ENCODE measurements at places on chromosomes 16 and 17.

GRCh38 chr17:41153856-41154255, 4.2 kb upstream of the KRTAP4-5 start:
- DNase-seq, result no peak

- no peak for DNase-seq
Observed at GRCh38 chr16:18802767-18803343, 1.5 kb upstream of the ARL6IP1 start.

GRCh38 chr16:86308514-86308913, 201.8 kb upstream of the FOXF1 start:
- DNase-seq, result no peak

DNA sequence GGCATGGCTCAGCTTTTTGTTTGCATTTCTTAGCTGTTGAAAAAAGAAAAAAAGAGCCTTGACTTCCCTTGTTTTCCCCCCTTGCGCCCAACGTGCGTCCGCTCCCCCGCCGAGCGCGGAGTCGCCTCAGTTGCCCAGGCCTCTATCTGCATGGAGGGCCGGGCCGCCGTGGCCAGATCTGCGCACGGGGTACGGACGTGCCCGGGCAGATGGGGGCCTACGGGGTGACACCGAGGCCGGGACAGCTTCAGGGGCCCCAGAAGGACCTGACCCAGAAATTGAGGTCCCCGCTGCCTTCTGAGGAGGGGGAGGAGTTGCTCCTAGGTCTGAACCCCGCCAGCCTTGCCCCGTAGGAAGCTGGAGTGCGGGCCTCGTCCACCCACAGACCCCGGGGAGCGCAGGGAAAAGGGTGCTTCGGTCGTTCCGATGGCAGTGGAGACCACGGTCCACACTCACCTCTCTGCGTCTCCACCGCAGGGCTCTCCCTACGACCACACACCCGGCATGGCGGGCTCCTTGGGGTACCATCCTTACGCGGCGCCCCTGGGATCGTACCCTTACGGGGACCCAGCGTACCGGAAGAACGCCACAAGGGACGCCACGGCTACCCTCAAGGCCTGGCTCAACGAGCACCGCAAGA, 1.5 kb downstream of the IRX5 start:
- no peak for DNase-seq

DNA sequence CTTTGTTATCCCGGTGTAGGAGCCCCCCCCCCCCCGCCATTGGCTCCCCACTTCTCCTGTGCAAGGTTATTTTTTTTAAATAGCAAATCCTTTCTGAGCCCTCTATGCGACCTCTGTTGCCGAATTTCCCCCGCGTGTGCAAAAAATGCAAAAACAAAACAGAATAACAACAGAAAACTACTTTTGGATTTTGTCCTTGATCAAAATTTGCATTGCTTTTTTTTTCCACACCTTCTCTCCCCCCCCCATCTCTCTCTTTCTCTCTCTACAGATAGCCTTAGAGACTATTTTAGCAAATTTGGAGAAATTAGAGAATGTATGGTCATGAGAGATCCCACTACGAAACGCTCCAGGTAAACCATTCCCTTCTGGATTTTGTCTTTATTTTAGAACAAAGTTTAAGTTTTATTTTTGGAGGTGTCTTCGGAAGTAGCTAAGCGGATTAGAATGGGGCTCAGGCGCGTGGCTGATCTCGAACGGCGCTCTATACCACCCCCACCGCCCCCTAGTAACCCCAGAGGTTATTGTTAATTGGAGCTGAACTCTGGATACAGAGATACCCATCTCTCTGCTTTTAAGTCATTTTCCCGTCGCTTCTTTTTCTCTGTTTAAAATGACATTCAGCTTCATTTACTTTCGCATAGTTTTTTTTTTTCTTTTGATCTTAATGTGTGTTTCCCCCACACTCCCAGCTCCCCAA, 1.0 kb downstream of the MSI2 start:
- no peak for DNase-seq

DNA sequence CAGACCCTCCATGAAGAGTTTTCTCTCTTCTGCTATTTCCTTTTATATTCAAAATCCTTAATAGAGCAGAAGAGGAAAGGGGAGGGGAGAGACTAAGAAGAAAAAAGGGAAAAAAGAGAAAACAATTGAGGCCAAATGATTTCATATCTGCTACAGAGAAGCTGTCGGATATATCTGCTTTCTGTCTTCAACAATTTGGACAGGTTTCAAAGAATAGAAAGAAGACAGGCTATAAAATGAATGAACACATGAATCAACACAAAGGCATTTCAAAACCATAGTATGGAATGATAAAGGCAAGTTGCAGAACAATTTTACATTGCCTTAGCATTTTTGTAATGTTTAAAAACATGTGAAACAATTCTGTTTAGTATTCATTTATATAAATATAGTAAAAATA, 4.7 kb upstream of the CMTR2 start:
- DNase-seq, result no peak

GRCh38 chr17:11950771-11951519, 46.3 kb downstream of the ZNF18 start:
- DNase-seq, result no peak

GRCh38 chr17:80468781-80469493, 7.5 kb downstream of the NPTX1 start:
- no peak for DNase-seq

DNA sequence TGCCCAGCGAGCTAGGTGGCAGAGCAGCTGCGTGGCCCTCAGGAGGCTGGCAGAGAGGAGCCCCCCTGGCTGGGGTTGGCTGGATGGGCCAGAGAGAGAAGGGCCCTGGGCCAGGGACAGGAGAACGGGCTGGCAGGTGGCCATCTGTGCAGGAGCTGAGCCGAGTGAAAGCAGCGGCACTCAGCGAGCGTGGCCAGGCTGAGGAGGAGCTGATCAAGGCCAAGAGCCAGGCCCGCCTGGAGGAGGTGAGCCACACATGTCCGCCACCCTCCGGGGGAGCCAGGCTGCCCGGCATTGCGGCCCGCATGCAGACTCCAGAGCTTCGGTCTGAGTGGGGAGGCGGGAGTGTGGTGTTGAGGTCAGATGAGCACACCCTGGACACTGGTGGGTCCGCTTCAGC, 2.1 kb upstream of the RAC3 start:
- DNase-seq, result no peak

DNA sequence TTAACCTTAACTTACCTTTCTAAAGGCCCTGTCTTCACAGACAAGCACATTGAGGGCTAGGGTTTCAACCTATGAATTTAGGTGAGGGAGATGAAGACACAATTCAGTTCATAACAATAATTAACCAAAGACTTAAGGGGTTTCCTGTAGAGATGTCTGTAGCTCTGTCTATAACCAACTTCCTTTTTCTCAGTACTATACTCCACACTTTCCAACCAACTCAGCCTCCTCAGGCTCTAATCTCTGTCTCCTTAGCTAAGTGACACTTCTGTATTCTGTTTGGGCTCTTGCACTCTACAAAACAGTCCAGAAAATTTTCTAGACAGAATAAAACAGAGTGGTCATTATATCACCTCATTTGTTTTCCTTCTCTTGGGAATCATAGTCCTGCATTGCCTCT, 25.8 kb downstream of the CAPNS2 start:
- no peak for DNase-seq

GRCh38 chr16:963913-964312, 6.9 kb downstream of the LMF1 start:
- no peak for DNase-seq

DNA sequence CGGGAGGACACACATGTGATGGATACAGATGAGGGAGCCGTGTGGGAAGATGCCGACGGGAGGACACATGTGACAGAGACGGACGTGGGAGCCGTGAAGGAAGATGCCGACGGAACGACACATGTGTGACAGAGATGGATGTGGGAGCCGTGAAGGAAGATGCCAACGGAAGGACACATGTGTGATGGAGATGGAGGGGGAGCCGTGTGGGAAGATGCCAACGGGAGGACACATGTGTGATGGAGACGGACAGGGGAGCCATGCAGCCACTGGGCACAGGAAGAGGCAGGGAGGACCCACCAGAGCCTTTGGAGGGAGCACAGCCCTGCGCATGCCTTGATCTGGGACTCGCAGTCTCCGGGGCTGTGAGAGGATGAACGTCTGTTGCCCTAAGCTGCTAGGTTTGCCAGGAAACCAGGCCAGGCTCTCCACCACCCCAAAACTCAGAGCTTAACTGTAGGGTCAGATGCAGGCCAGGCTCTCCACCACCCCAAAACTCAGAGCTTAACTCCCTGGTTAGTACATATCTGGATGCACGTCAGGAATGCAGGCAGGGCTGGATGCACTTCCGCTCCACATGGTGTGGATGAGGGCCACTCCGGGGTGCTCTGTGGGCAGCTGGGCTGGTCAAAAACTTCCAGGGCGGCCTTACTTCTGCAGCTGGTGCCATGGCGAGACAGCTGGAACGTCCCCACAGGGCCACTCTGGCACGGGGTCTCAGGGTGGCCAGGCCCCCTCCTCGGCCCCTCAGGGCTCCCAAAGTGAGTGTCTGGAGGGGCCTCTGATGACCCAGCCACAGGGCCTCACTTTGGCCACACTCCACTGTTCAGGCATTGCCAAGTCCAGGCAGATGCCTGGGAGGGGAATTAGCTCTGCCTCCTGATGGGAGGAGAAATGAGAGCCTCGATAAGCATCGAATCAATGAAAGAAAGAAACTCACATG, 47.7 kb upstream of the ZNF469 start:
- no peak for DNase-seq

DNA sequence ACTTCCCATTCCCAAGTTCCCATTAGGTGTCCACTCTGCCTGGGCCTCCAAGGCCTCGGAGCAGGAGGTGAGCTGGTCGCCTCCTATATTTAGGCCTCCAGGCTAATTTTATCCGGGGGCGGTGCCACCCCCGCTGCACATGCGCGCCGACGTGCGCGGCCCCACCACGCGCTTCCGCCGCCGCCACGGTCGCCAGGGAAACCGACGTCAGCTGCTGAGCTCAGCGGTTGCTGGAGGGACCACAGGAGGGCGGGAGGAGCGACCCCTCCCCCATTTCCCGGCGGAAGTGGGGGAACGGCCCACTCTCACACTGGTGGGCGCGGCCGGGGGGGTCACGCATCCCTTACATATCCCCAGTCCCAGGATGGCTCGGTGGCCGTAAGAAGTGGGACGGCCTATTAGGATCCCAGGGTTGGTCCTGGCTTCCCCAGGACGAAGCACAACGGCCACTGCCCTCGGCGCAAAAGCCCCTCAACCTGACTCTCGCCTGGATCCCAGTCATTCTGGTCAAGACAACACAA, 1.0 kb downstream of the PER1 start:
- DNase-seq, result no peak

GRCh38 chr17:78653382-78653781, 76.2 kb upstream of the DNAH17 start:
- DNase-seq, result no peak

All from NT2/D1 (cell line).